PC-9 (cell line): ENCODE measurements at places on chromosomes 12 and 14. TPM values are rescaled to one million over a fixed set of nuclear protein-coding genes. Genes with fewer than 3 reads are reported as not detected.

DNA sequence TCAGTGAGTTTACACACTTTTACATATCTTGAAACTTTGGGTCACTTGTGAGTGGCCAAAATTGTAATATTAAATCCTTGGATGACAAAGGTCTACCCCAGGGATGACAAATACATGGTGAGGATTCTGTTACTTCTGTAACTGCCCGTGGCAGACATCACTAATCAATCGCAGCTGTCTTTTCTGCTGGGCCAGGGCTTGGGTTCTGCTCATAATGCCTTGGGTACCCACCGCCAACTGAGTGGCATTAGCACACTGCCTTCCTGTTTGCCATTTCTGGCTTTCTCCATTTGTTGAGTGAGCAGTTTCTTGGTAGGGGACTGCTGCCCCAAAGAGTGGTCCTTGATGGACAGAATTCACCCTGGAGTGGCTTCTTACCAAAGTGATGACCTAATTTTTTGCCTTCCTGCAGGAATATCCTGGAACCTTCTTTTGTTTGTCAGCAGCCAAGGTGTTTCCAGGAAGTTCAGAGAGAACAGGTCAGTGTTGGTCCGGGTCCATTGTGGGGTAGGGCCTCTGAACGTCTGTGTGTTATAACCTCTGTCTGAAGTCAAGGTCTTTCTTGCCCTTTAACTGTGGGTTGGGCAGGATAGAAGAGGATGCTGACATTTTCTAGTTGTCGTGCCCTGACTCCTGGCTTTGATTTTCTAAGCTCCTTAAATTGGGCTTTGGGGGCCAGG is 6.2 kb downstream of the TSPAN9 start:
- no peak overlapping the region for H3K27ac ChIP-seq
- no peaks in the 10 kb centered on the region for H3K27me3 ChIP-seq
- DNase-seq, result no peak
- no peak overlapping the region for H3K4me3 ChIP-seq

GRCh38 chr14:104774453-104775072 is 21.0 kb downstream of the AKT1 start:
- H3K27ac ChIP-seq, result no peak overlapping the region
- no peak for DNase-seq
- H3K36me3 ChIP-seq, result no peaks in the 10 kb centered on the region; the same call in 1 of the 2 replicates
- H3K27me3 ChIP-seq, result no peaks in the 10 kb centered on the region

DNA sequence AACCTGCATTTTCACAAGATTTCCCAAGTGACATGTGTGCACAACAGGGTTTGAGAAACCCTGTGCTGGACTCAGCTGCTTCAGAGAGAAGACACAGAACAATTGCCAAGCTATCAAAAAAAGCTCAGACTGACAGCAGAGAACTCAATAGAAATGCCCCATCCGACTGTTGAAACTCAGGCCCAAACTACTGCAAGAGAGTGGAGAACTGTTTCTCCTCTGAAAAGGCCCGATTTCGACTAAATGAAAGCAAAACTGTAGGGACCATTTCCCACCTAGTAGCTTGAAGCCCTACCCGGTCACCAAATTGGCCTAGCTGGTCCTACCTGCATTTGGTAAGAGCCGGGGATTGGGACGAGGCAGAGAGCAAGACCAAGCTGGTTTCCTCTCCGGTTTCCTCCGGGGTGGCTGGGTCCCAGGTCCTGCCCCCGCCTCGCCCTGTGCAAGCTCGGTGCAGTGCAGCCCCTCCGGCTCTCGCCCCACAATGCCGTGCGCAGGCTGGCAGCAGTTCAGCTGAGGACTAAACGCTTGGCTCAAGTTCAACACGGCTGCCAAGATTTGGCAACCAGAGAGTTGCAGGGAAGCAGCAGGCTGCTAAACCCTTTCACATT is 1180.6 kb downstream of the VRK1 start:
- no peak for DNase-seq
- no peaks in the 10 kb centered on the region for H3K27me3 ChIP-seq
- no peaks in the 10 kb centered on the region for H3K4me1 ChIP-seq
- H3K4me3 ChIP-seq, result no peak overlapping the region

DNA sequence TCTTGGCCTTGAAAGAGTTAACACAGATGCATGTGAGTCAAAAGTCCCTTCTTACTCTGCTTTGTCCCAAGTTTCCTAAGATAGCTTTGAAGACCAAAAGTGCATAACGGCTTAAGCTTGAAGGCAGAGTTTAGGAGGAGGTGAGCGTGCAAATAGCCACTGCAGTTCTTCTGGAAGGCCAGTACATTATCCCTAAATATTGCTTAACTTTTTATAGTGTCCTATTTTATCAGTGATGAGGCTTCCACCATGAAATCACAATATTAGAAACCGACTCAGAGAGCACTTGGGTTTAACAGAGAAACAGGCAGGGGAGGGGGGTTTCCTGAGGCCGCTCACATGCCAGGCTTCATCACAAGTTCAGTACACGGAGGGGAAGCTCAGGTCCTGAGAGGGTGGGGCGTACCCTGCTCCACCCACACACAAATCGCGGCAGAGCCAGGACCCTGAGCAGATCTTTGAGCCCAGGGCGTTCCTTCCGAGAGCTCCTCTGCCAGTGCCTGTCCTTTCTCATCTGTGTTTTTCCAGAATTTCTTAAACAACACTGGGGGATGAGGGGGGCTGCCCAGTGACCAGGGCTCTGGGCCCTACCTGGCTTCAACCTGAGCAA is 26.8 kb upstream of the BDKRB2 start:
- no peak overlapping the region for H3K27ac ChIP-seq
- no peak for DNase-seq
- H3K36me3 ChIP-seq, result no peaks in the 10 kb centered on the region
- 0 out of 2 replicates have a peak, but pooled peaks cover 5% of the 10 kb centered on the region for H3K27me3 ChIP-seq

DNA sequence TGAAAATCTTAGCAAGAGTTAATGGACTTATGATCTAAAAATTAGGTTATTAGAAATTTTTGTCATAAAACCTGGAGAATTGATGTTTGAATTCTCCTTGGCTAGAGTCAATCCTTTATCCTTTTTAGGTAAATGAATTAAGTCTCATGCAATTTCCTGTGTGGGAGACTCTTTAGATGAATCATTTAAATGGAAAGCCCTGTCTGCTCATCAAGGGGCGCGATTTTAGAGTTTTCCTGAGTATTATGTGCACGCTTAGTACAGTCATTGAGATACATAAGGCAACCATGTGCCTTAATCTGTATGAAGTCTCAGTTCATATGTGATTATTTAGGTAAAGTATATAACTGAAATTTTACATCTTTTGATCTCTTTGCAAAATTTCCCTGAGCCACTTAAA is 974.7 kb downstream of the NRXN3 start:
- no peaks in the 10 kb centered on the region for H3K27me3 ChIP-seq
- H3K27ac ChIP-seq, result no peak overlapping the region
- DNase-seq, result no peak
- H3K4me3 ChIP-seq, result no peak overlapping the region
- H3K4me1 ChIP-seq, result no peaks in the 10 kb centered on the region

- no peak for DNase-seq
- no peak overlapping the region for H3K4me3 ChIP-seq
- H3K4me1 ChIP-seq, result no peaks in the 10 kb centered on the region
- H3K36me3 ChIP-seq, result no peaks in the 10 kb centered on the region
- no peaks in the 10 kb centered on the region; the same call in 1 of the 2 replicates for H3K27me3 ChIP-seq
Observed at GRCh38 chr12:99454539-99455172, 192.9 kb upstream of the GARIN6 start.

DNA sequence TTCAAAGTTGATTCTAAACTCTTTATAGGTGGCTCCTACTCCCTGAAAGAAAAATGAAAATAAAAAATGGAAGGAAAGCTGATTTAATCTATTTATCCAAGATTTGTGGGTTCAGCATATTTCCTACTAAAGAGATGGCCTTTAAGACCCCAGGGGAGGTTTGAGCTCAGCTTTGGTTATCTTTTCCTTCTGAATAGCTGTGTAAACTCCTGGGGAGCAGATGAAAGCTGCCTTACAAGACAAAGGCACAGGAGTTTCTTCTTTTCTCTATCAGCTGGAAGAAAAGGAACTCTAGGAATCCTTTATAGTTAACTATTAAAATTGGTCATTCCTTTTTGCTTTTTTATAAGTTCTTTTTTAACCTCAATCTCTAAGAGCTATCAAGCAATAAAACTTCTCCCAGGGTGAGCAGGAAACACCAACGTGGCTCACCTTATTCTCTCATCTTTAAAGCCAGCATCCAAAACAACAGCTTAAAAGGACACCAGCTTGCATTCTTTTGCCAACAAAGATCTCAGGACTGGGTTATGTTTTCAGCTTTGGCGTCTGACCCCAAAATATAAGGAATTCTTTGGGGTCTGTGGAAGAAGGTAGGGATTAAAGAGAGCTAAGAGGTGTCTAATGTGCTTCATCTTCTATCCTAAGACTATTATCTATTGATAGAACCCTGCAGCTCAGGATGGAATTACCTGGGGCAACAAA is 371.7 kb upstream of the KITLG start:
- no peak overlapping the region for H3K27ac ChIP-seq
- no peak overlapping the region for H3K4me3 ChIP-seq
- no peaks in the 10 kb centered on the region for H3K4me1 ChIP-seq
- no peaks in the 10 kb centered on the region for H3K27me3 ChIP-seq
- H3K36me3 ChIP-seq, result no peaks in the 10 kb centered on the region
- no peak for DNase-seq

DNA sequence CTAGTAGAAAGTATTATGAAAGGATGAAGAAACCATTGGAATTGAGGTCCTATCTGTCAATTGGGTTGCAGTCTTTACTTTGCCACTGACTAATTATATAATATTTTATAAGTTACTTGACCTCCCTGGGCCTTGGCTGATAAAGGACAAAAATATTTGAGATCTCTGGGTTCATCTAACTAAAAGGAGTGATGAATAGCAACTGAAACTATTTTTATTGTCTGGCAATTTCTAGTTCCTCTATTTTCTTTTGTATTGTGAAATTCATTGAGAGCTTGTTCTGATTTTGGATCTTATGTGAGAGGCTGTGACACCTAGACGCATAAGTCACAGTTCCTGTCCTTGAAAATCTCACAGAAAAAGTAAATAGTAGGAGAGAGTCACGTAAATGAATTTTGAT is 415.7 kb upstream of the ATP2B1 start:
- H3K27me3 ChIP-seq, result no peaks in the 10 kb centered on the region
- no peak overlapping the region for H3K27ac ChIP-seq
- DNase-seq, result no peak

GRCh38 chr14:95458906-95459305 is 57.5 kb downstream of the SYNE3 start:
- H3K4me3 ChIP-seq, result no peak overlapping the region
- H3K27ac ChIP-seq, result no peak overlapping the region
- H3K4me1 ChIP-seq, result peaks cover 11% of the 10 kb centered on the region

GRCh38 chr12:117483501-117483900 is 122.1 kb upstream of the NOS1 start:
- H3K4me3 ChIP-seq, result no peak overlapping the region
- DNase-seq, result no peak
- H3K27ac ChIP-seq, result no peak overlapping the region
- no peaks in the 10 kb centered on the region for H3K36me3 ChIP-seq
- no peaks in the 10 kb centered on the region; the same call in 1 of the 2 replicates for H3K27me3 ChIP-seq

GRCh38 chr12:132432721-132433577 is 57.0 kb upstream of the FBRSL1 start:
- H3K4me3 ChIP-seq, result no peak overlapping the region
- H3K4me1 ChIP-seq, result peaks cover 5% of the 10 kb centered on the region; the same call in 1 of the 2 replicates
- no peak overlapping the region for H3K27ac ChIP-seq
- peaks cover 98% of the 10 kb centered on the region for H3K27me3 ChIP-seq

DNA sequence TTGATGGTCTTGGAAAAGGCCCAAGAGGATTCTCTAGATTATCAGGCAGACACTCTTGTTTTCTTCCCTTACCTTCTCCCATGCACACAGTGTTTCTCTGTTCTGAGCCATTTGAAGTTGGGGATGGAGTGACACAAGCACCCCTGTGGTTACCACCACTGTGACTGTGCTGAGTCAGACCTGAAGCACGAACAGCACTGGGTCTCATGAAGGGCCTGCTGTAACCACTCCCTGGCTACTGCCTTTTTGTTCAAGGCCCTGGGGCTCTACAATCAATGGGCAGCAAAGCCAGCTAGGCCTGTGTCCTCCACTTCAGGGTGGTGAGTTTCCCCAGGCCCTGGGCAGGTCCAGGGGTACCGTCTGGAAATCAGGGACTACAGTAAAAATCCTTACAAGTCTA is 65.5 kb downstream of the TSPAN8 start:
- H3K4me1 ChIP-seq, result no peaks in the 10 kb centered on the region
- H3K4me3 ChIP-seq, result no peak overlapping the region
- H3K27me3 ChIP-seq, result no peaks in the 10 kb centered on the region
- no peaks in the 10 kb centered on the region for H3K36me3 ChIP-seq

The CLEC12A gene
- total RNA-seq, result 0.55 and 1.0 TPM in 2 replicates
